ENCODE measurements at places on chromosomes 3 and 15.

GRCh38 chr3:5349343-5349742, 161.8 kb downstream of the EDEM1 start:
- DNase-seq: no peak

GRCh38 chr3:171984883-171985282, 54.5 kb upstream of the FNDC3B start:
- DNase-seq: no peak

GRCh38 chr3:44883999-44884431, 9.6 kb downstream of the TGM4 start:
- peak; percentile 66 for DNase-seq

GRCh38 chr15:84979651-84980050, 2.0 kb upstream of the PDE8A start:
- no peak for DNase-seq

- DNase-seq: no peak
These were observed 41.7 kb downstream of the PAQR5 start for GRCh38 chr15:69340243-69340900.

- DNase-seq: peak; percentile 52
These were observed 823.0 kb downstream of the CADM2 start for GRCh38 chr3:85781806-85782205.

DNA sequence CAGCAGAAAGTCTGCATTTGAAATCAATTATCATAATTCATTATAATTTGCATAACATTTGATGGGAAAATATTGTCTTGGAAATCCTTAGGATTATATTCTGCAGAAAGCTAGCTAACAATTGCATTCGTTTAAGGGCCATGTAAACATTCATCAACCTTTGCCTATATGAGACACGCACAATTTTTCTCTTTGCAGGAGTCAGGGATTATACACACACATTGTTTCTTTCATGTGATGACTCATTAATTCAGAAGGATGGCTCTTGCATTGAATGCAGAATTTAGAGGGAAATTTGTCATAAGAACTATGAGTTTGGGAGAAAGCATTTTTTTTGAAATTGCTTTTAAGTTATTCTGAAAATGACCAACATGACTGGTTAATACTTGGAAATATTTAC, 844.7 kb downstream of the DIPK2A start:
- DNase-seq: no peak
